ENCODE measurements at places on chromosomes 11 and 22.
A peak's percentile ranks its signal among the peaks of the same experiment; 100 is the strongest.

DNA sequence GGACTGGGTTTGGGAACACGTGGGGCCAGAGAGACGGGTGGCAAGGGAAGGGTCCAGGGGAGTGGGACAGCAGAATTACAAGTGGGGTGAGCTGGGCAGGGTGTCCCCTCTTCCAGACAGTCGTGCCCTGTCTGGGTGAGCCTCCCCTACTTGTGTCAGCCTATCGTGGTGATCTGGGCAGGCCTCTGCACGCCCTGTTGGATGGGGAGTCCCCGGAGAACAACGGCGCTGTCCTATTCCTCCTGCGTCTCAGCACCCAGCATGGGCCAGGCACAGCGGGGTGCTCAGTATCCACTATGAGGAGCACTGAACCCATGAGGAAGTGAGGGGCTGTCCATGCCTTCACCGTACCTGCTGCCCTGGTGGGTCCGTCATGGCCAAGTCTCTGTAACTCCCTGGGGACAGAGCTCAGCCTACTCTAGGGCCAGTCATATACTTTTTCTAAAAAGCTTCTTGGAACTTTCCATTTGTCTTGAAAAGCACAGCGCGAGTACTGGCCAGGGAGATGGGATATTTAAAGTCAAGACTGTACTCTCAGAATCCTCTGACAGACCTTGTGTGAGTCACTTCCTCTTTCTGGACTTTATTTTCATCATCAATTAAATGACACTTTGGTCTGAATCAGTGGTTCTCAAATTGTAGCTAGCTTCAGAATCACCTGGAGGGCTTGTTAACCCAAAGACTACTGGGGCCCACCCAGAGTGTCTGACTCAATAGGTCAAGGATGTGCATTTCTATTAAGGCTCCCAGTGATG is 81.7 kb upstream of the NECTIN1 start:
- H3K4me3 ChIP-seq: no peak overlapping the region
- H3K4me1 ChIP-seq: no peaks in the 10 kb centered on the region
- no peaks in the 10 kb centered on the region for H3K36me3 ChIP-seq
- H3K27ac ChIP-seq: no peak overlapping the region
- DNase-seq: no peak

DNA sequence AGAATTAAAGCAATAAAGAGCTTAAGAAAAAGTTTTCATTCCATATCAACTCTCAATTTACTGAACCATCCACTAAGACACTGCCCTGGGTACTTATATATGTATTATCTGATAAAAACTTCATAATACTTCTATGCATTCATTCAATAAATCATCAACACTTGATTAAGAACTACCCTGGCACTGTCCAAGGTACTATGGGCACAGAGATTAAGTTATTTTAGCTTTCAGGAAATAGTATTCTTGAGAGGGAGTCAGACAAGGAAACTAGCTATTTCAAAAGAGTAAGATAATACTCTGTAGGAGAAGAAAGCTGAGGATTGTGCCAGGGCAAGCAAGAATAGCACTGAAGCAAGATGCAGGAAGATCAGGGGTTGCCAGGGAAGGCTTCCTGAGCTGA is 640.8 kb downstream of the FAM181B start:
- no peaks in the 10 kb centered on the region for H3K27me3 ChIP-seq
- no peak overlapping the region for H3K4me3 ChIP-seq
- H3K36me3 ChIP-seq: no peaks in the 10 kb centered on the region
- no peak overlapping the region for H3K27ac ChIP-seq
- no peaks in the 10 kb centered on the region for H3K4me1 ChIP-seq

GRCh38 chr11:123429336-123429735 is 733 bp upstream of the GRAMD1B start:
- DNase-seq: no peak
- no peaks in the 10 kb centered on the region for H3K4me1 ChIP-seq
- H3K36me3 ChIP-seq: no peaks in the 10 kb centered on the region
- H3K4me3 ChIP-seq: no peak overlapping the region
- no peak overlapping the region for H3K27ac ChIP-seq

DNA sequence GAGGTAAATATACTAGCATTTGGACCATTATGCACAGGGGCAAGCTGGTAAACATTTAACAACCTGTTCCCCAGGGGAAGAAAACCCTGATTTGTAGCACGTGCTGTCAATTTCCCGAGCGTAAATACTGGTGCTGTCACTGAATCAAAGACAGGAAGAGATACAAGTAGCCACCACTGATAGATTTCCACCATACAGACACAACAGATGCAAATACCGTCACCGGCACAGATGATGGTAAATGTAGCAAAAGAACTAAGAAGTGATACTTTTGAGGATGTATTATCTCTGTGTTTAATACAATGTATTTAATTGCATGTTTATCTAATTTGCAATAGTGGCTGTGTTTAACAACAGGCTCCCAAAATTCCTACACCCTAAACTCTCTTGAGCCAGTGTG is 39.6 kb downstream of the SHISAL1 start:
- H3K27ac ChIP-seq: no peak overlapping the region
- H3K36me3 ChIP-seq: no peaks in the 10 kb centered on the region
- no peaks in the 10 kb centered on the region for H3K4me1 ChIP-seq
- H3K27me3 ChIP-seq: no peaks in the 10 kb centered on the region

- H3K27ac ChIP-seq: no peak overlapping the region
- H3K36me3 ChIP-seq: no peaks in the 10 kb centered on the region
- H3K27me3 ChIP-seq: peaks cover 2% of the 10 kb centered on the region
- H3K4me1 ChIP-seq: no peaks in the 10 kb centered on the region
- H3K4me3 ChIP-seq: no peak overlapping the region
These were observed 86.2 kb downstream of the BDNF start for GRCh38 chr11:27614092-27614491.

GRCh38 chr11:95892892-95893570 is 30.9 kb downstream of the MTMR2 start:
- H3K4me1 ChIP-seq: no peaks in the 10 kb centered on the region
- no peak for DNase-seq
- no peaks in the 10 kb centered on the region for H3K36me3 ChIP-seq
- H3K27ac ChIP-seq: no peak overlapping the region
- no peak overlapping the region for H3K4me3 ChIP-seq

DNA sequence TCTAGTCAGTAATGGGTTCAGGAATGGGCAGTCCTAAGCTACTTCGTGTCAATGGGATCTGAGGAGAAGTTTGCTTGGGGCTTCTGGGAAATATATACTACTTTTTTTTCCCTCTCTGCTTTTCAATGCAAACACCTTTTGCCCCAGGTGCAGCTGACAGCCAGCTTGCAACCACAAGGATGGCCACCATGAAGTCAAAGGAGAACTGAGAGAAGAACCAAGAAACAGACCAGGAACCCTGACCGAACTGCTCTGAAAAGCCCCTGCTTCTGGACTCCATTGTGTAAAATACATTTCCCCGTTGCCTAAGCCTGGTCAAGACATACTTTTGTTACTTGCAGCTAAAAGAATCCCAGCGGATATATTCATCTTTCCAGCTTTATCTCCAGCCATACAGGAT is 20.1 kb upstream of the CD44 start:
- H3K36me3 ChIP-seq: no peaks in the 10 kb centered on the region
- H3K4me1 ChIP-seq: peaks cover 25% of the 10 kb centered on the region
- H3K27ac ChIP-seq: peak overlapping the region; percentile 44

- no peak overlapping the region for H3K27ac ChIP-seq
- no peaks in the 10 kb centered on the region for H3K27me3 ChIP-seq
- no peak overlapping the region for H3K4me3 ChIP-seq
- no peaks in the 10 kb centered on the region for H3K36me3 ChIP-seq
- DNase-seq: no peak
- H3K4me1 ChIP-seq: no peaks in the 10 kb centered on the region
These were observed 8.5 kb upstream of the NCF4 start for GRCh38 chr22:36852056-36852973.

DNA sequence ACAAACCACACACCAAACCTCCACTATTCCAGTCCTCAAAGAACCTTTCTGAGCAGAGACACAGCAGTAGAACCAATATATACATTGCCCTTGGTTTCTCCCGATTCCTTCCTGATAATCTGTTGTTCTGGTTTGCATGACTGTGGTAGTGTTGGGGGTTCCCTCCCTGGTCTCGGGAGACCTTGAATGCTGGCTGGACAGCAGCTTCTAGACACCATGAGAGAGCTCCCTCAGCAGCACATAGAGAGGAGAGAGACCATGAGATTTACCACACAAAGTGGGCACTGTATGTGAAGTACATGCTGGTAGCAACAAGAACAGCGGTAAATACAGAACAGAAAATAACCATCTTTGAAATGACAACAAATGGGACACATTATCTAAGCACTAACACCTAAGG is 2.6 kb downstream of the C11orf91 start:
- no peak for DNase-seq
- H3K27ac ChIP-seq: peak overlapping the region; percentile 94
- no peaks in the 10 kb centered on the region for H3K27me3 ChIP-seq
- H3K4me3 ChIP-seq: no peak overlapping the region
- no peaks in the 10 kb centered on the region for H3K36me3 ChIP-seq

DNA sequence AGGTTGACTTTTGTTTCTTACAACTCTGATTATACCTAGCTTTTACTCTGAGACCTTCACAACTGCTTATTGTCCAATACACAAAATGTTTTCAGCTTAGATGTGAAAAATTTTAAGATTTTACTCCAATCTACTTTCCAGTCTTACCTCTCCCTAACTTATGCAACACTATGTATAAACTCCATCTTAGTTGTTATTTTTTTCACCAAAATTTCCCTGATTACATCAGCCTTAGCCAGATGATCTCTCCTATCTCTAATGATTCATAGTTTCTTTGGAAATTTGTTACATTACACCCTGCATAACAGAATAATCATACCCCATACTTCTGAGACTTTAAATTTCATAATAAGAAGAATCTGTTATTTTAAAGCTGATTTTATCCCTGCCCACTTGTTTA is 621.0 kb upstream of the ANO3 start:
- no peaks in the 10 kb centered on the region for H3K4me1 ChIP-seq
- H3K36me3 ChIP-seq: no peaks in the 10 kb centered on the region
- no peak overlapping the region for H3K4me3 ChIP-seq
- H3K27me3 ChIP-seq: no peaks in the 10 kb centered on the region

DNA sequence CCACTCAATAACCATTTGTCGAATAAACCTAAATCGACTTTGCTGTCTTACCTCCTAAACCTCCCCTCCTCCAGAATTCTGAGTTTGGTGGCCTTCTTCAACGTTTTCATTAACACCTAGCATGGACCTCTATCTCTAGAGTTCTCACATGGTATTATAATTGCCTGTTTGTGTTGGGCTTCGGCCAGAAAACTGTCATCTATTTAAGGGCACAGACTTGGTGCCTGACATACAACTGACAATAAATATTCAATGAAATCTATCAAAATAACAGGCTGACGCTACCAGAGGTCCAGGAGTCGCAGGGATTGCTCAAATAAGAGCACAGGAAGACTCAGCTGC is 687 bp downstream of the ALKBH8 start:
- no peaks in the 10 kb centered on the region for H3K27me3 ChIP-seq
- peaks cover 37% of the 10 kb centered on the region for H3K4me1 ChIP-seq
- no peak for DNase-seq
- no peaks in the 10 kb centered on the region for H3K36me3 ChIP-seq

GRCh38 chr11:111459506-111460270 is 52.5 kb downstream of the BTG4 start:
- no peak overlapping the region for H3K4me3 ChIP-seq
- peaks cover 3% of the 10 kb centered on the region for H3K27me3 ChIP-seq
- no peak for DNase-seq
- no peaks in the 10 kb centered on the region for H3K36me3 ChIP-seq
- H3K27ac ChIP-seq: no peak overlapping the region

DNA sequence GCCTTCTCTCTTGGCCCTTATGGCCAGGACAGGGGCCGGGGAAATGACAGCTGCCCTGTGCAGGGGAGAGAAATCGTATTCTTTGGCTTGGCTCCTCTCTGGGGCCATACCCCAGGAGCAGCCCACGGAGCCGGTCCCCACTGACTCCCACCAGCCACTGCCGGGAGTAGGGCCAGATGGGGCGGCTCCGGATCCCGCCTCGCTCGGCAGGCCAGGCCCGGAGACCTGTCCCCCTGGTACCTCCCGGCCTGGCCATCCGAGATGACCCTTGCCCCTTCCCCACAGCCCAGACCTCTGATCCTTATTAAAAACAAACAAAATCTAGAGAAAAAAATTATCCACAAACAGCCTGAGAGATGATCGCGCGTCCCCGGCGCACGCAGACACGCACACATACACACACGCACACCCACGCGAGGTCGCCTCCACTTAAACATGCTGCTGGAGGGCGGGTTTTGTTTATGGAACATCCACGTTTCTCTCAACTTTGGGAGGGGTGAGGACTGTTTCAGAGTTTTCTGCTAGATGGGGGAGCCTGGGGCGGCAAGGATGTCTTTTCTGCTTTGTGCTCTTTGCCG is 59.1 kb downstream of the IGLL1 start:
- peaks cover 22% of the 10 kb centered on the region for H3K4me1 ChIP-seq
- DNase-seq: no peak
- H3K27ac ChIP-seq: peak overlapping the region; percentile 93
- no peaks in the 10 kb centered on the region for H3K36me3 ChIP-seq
- H3K4me3 ChIP-seq: peak overlapping the region; percentile 40
- H3K27me3 ChIP-seq: no peaks in the 10 kb centered on the region

DNA sequence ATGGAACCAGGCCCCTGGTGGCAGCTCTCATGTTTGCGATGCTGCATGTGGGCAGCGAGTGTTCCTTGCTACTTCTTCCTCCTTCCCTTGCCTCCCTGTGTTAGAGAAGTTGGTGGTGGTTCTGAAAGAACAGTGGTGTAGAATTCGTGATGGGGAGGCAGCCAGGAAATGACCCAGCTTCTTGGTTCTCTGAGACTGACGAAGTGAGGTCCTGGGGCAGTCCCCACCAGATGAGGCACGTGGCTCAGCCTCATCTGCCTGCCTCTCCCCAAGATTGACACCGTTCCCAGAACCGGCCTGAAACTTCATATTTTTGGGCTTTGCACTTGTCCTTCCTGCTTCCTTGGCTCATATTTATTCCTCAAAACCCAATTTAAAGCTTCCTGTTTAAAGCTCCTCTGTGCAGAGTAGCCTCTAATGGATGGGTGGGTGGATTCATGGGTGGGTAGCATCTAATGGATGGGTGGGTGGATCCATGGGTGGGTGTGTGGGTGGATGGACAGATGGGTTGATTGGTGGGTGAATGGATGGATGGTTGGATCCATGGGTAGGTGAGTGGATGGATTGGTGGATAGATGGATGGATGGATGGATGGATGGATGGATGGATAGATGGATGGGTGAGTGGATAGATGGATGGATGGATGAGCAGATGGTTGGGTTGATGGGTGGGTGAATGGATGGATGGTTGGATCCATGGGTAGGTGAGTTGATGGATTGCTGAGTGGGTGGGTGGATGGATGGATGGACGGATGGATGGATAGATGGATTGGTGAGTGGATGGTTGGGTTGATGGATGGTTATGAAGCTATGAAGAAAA is 77.3 kb upstream of the ATXN10 start:
- H3K27ac ChIP-seq: no peak overlapping the region
- no peaks in the 10 kb centered on the region for H3K27me3 ChIP-seq
- H3K4me3 ChIP-seq: no peak overlapping the region
- H3K4me1 ChIP-seq: no peaks in the 10 kb centered on the region
- no peak for DNase-seq

GRCh38 chr22:37627121-37627520 is 12.3 kb upstream of the SH3BP1 start:
- no peaks in the 10 kb centered on the region for H3K36me3 ChIP-seq
- no peak for DNase-seq
- H3K27ac ChIP-seq: no peak overlapping the region
- no peaks in the 10 kb centered on the region for H3K4me1 ChIP-seq
- H3K27me3 ChIP-seq: no peaks in the 10 kb centered on the region

- H3K4me3 ChIP-seq: no peak overlapping the region
- no peak overlapping the region for H3K27ac ChIP-seq
- no peak for DNase-seq
- no peaks in the 10 kb centered on the region for H3K4me1 ChIP-seq
- H3K27me3 ChIP-seq: no peaks in the 10 kb centered on the region
- H3K36me3 ChIP-seq: no peaks in the 10 kb centered on the region
These were observed 58.2 kb downstream of the ZNF280B start for GRCh38 chr22:22450343-22450839.

- H3K27me3 ChIP-seq: peaks cover 11% of the 10 kb centered on the region
- no peaks in the 10 kb centered on the region for H3K4me1 ChIP-seq
- no peak overlapping the region for H3K4me3 ChIP-seq
- no peak overlapping the region for H3K27ac ChIP-seq
- DNase-seq: no peak
These were observed 32.8 kb downstream of the OR2AT4 start for GRCh38 chr11:75063741-75064314.
